ENCODE measurements at places on chromosomes 13 and 19.

DNA sequence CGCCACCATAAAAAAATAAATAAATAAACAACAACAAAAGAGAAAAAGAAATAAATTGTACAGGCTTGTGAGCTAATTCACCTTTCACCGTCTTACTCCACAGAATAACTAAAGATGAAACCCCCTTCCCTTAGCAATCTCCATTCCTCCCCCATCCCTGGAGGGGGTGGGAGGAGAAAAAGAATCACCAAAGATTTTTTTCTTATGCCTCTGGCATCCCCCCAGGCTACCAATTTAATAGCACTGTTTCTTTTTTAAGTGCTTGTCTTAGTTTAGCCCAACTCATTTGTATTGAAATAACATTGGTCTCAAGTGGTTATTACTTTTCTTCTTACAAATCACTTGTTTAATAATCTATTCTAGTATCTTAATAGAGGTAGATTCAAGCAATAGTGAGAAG lies 23.9 kb upstream of the KLF5 start:
- no peak for DNase-seq

- DNase-seq = no peak
Observed at GRCh38 chr13:78030341-78030896, 111.8 kb upstream of the EDNRB start.

GRCh38 chr13:95019886-95020285 lies 281.4 kb downstream of the ABCC4 start:
- DNase-seq = no peak

DNA sequence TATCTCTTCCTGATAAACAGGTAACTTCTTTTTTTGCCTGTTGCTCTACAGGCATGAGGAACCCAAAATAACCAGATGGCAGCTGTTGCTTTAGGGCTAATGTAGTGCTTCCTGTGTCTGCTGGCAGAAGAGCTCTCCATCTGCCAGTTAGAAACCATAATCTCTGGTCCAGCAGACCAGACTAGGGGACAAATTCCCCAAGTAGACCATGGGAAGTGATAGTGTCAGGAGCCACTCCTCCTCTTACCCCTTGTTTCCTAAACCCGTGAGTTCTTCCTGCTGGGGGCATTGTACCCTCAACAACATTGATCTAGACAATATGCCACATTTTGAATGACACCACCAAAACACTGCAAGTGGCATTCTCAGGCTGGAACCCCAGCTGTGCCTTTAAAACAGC lies 135.9 kb downstream of the DLEU7 start:
- no peak for DNase-seq

DNA sequence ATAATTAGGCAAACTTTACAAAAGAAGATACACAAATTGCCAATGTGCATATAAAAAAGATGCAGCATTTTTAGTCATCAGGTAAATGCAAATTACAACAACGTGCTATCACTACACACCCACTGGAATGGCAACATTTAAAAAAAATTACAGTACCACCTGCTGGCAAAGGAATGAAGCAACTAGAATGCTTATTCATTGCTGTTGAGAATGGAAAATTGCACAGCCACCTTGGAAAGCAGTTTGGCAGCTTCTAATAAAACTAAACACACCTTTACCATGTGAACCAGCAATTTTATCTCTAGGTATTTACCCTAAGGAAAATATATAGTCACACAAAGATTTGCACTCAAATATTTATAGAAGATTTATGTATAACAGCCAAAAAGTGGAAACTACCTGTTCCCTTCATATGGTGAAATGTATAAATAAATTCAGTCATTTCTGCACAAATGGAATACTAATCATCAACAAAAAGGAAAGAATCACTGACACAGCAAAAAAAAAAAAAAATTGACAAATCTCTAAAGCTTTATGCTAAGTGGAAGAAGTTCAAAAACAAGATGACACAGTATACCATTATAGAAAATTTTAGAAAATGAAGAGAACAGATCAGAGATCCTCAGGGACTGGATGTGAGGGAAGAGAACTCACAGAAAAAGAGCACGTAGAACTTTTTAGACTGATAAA lies 30.3 kb downstream of the OXGR1 start:
- no peak for DNase-seq

DNA sequence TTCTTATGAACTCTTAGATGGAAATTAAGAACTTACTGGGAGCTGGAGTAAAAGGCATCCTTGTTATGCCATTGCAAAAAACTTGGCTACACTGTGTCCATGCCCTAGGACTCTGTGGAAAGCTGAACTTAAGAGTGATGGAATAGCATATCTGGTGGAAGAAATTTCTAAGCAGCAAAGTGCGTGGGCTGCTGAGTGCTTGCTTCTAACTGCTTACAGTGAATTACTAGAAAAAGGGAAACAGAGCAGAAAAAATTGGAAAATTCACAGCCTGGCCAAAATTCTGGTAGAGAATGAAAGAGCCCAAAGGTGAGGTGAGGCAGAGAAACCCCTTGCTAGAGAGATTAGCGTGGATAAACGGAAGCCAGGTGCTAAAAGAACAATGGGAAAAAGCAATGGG lies 44.3 kb downstream of the ALOX5AP start:
- no peak for DNase-seq

DNA sequence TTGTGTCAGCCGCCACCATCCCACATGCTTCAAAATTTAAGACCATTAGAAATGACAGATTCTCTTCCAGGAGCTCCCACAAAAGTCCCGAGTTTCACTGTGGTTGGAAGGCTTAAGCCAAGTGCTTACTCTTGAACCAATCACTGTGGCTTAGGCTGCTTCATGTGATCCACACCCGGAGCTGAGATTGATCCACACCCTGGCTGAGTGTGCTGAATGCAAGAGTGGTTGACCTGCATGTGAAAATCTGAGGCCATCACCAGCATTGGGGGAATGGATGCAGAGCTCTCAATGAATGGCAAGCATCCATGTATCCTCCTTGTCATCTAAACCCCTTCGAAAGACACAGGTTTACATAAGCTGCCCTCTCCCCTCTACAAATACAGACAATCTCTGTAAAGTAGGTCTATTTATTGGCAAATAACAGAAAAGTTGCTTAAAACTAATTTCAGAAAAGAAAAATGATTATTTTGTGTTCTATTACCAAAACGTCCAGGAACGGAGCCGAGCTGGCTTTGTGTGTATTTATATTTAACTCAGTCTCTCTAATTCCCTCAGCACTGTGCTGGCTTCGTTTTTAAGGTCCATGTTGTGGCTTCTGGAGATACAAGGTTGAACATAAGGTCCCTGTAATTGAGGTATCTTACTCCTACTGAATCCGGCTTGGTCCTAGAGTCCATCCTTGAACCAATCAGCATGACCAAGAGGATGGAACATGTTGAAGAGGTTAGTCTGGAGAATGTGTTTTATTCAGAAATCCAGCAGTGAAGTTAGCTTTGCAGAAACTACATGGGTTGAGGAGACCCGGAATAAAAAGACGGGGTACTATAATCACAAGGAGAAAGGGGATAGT lies 332.4 kb downstream of the LIG4 start:
- DNase-seq = no peak

GRCh38 chr13:41548031-41548430 lies 90.7 kb downstream of the RGCC start:
- DNase-seq = no peak

DNA sequence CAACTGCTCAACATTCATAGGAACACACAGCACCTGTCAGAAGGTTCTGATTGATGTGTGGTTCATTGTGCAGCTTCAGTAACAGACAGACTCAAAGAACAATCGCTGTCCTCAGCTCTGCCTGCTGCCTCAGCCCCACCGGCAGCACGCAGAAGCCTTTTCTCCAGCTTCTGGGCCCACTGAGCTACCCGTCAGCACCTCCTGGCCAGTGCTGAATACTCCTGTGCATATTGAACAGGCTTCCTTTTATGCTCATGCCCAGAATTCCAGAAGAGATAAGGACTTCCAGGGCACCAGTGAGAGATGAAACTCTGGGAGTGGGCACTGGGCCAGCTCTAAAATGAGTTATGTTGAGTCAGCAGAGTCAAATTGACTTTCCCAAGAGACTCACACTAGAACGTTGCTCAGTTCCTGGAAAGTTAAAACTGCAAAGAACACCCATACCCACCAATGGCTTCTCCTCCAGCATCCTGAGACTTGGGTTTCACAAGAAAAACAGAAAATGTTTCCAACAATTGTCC lies 119.3 kb downstream of the COL4A1 start:
- DNase-seq = no peak

DNA sequence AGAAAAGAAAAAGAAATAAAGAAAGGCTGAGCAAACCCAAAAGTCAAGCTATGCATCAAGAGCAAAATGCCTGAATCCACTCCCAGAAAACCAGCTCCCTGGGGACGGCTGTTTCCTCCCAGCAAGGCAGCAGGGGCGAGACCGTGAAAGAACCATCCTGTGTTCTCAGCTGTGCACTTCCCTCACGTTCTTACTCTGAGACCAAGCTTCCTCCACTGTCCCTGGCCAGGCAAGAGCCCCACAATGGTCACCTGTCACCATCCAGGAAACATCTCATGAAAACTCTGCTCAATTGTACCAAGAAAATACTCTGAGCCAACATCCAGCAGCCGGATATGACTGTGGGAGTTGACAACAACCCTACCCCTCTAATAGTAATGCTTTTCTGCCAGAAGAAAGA lies 22.9 kb downstream of the RAB20 start:
- DNase-seq = no peak

DNA sequence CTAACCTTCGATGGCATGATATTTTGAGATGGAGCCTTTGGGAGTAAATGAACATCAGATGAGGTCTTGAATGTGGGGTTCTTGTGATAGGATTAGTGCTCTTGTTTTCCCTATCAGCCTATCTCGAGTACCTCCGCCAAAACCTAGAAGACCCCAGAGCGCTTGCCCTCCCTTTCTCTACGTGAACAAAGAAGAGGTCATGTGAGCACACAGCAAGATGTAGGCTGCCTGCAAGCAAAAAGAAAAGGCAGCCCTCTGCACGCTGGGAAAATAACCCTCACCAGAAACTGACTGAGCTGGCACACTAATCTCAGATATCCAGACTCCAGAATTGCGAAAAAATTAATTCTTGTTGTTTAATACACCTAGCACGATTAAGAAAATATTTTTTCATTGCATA lies 799.8 kb upstream of the SLC10A2 start:
- DNase-seq = no peak

- no peak for DNase-seq
Observed at GRCh38 chr19:6590258-6590826, 608 bp downstream of the CD70 start.

GRCh38 chr13:46748300-46748699 lies 48.7 kb downstream of the ESD start:
- no peak for DNase-seq

GRCh38 chr13:52371736-52372247 lies 34.2 kb downstream of the THSD1 start:
- no peak for DNase-seq

- no peak for DNase-seq
Observed at GRCh38 chr13:66879988-66880387, 350.1 kb downstream of the PCDH9 start.

DNA sequence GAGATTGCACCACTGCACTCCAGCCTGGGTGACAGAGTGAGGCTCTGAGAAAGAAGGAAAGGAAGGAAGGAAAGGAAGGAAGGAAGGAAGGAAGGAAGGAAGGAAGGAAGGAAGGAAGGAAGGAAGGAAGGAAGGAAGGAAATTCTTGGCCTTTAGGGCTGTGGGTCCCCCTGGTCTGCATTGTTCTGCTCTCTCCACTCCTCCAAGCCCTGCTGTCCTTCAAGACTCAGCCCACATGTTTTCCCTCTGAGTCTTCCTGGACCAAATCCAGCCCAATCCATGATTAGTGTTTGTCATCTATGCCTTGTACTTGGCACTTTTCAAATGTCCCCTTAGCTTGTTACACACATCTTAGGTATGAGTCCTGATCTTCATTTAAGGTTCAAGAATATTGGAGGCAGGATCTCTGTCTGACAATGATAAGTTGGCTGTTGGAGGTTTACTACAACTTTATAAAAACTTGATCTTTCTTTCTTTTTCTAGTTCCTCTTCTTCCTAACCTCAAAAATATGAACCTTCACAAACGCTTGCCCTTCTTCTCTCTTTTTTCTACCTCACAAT lies 48.8 kb upstream of the INTS6 start:
- DNase-seq = no peak

DNA sequence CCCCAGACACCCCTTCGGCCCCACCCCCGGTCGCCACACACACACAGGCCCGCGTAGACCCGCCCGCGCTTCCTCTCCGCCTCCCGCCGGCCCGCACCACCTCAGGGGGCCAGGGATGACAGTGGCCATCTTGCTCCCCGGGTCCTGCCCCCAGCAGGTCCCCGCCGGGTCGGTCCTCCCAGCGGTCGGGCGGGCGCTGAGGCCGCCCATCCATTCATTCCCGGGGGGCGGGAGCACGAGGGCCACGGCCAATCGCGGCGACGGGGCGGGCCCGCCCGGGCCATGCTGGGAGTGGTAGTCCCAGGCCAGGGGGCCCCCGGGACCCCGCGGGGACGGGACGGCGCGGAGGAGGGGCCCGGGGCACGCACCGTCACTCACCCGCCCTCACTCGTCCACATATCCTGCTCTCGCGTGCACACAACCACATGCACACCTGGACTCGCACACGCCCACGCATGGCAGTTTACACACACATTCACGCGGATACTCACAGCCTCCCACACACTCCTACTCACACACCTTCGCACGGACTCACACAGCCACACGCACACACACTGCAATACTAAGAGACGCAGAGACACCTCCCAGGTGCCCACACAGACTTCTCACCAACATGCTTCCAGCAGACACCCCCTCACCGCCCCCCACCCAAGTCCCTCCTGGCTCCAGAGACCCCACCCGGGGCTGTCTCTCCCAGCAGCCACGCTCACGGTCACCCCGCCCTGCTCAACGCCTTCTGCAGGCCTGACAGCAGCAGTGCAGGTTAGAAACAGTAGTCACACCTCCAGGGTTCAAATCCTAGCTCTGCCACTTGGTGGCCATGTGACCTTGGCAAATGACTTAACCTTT lies at the start of gene DPF1:
Gene DPF1, minus strand, starts transcription at position 209 of the 849 bp plus-strand sequence. Its CDS starts 80 bp downstream, at position 129.
- DNase-seq = peak; percentile 78

GRCh38 chr19:4144666-4145249 lies 8.7 kb upstream of the CREB3L3 start:
- no peak for DNase-seq

GRCh38 chr13:76330761-76331160 lies 555.4 kb downstream of the KCTD12 start:
- DNase-seq = no peak

GRCh38 chr13:101265934-101266333 lies 150.4 kb downstream of the NALCN start:
- no peak for DNase-seq
